ENCODE measurements at places on chromosomes 13 and 19.

DNA sequence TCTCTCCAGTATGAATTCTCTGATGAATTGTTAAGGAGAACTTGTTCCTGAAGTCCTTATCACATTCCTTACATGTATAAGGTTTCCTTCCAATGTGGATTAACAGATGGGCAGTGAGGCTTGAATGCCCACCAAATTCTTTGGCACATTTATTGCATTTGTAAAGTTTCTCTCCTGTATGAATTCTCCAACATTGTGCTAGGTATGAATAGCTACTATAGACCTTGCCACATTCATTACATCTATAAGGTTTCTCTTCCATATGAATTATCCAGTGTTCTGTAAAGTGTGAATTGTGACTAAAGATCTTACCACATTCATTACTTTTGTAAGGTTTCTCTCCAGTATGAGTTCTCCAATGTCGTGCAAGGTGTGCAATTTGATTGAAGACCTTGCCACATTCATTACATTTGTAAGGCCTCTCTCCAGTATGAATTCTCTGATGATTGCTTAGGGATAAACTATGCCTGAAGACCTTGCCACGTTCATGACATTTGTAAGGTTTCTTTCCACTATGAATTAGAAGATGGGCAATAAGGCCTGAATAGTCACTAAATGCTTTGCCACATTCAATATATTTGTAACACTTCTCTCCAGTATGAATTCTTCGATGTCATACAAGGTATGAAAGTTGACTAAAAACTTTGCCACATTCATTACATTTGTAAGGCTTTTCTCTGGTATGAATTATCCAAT, 20.4 kb downstream of the ZNF578 start:
- DNase-seq = no peak

DNA sequence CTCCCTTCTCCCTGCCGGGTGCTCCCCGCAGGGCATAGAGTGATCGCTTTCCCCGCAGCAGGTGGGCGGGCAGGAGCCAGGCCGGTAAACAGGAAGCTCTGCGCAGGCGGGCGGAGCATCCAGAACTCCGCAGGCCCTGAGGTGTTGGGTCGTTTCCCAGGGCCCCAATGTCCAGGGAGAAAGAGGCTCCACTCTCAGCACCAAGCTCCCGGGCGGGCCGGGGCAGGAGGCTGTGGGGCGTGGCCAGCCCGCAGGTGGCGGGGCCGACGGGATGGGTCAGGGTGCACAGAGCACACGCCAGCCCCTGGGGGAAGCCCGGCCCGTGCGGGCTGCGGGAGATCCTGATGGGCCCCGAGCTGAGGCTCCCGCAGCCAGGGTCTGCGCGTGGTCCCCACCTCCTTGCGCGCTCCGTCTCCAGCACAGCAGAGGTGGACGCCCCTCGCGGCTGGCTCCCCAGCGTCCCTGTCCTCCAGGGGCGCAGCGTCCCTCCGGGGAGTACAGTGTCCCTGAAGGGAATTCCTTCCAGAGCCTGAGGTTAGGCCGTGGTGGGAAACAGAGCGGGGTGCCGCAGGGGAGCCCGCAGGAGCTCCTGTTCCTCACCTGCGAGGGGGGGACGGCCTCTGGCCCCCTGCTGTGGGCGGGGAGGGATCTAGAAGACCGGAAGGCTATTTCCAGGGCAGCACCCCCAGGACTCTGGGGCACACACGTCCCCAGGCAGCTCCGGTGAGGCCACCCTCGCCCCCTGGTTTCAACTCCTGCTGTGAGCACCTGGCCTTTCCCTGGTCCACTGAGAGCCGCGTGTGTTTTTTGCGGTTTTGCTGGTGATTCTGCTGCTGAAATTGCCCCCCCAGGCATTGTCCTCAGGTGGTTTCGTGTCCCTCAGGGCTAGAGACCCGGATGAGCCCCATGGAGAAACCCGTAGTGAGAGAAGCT, 12.2 kb downstream of the PIP5K1C start:
- no peak for DNase-seq

DNA sequence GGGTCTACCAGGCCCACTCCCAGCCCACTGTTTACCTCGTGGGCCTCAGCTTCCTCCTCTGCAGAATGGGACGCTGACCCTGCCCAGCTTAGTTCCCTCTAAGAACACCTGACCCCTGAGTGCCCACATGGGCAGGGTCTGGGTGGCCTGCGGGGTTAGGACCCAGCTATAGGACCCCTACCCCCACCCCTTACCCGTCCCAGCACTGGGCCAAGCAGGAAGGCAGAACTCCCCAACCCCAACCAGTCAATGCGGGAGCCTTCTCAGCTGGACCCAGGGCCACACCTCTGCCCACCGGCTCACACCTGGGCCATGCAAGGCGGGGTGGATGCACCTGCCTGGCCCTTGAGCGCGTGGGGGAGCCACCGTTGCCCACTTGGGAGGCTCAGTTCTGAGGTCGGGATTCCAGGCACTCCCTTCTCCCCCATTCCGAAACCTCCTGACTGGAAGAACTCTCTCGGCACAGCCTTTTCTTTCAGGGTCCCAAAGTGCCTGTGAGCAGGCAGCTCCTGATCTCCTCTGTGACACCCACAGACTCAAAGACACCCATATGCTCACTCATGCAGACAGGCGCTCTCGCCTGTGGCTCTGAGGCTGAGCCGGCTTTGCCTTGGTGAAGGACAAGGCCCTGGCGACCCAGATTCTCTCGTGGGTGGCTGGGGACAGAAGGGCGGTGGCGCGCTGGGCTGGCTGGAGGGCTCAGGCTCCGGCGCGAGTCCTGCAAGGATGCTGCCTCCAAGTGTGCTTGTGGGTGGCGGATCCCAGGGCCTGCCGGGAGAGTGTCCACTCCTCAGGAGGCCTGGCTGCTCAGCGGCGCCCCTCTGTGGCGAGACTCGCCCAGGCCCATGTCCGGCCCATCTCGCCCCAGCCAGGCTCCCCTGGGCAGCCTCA, 27.9 kb upstream of the PARP4 start:
- DNase-seq = no peak

DNA sequence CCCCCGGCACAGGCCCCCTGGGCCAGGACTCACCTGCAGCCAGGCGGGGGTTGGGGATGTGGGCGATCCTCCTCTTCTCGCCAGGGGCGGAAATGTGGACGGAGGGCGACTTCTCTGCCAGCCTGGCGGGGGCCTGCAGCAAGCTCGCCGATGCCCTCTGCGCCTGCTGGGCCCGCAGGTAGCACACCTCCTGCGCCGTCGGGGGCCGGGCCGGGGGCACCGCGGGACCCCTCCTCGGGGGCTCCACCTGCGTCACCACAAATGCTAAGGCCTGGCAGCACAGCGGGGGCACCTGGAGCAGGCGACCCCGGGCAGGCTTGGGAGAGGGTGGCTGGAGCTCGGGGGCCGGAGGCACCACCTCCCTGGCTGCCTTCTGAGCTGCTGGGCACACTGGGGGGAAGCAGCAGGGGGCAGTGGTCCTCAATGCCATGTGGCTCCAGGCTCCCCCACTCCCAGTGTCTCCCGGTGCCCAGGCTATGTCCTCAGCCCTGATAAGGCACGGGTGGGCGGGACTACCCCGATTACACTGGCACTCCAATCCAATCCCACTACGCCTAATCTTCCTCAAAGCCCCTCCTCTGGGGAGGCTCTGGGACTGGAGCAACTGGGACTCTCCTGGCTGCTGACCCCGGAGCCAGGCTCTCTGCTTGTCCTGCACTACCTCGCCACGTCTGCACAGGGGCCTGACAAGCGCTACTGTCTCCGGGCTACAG, 11.6 kb upstream of the ATP8B3 start:
- no peak for DNase-seq

- DNase-seq = no peak
Measured at GRCh38 chr19:703651-704446, 4.9 kb upstream of the PALM start.

GRCh38 chr19:2675892-2676291, 26.6 kb downstream of the GNG7 start:
- no peak for DNase-seq

GRCh38 chr19:48113190-48113917, 2.7 kb upstream of the PLA2G4C start:
- DNase-seq = no peak

- DNase-seq = no peak
Measured at GRCh38 chr19:35342430-35342829, 5.3 kb upstream of the FFAR1 start.

DNA sequence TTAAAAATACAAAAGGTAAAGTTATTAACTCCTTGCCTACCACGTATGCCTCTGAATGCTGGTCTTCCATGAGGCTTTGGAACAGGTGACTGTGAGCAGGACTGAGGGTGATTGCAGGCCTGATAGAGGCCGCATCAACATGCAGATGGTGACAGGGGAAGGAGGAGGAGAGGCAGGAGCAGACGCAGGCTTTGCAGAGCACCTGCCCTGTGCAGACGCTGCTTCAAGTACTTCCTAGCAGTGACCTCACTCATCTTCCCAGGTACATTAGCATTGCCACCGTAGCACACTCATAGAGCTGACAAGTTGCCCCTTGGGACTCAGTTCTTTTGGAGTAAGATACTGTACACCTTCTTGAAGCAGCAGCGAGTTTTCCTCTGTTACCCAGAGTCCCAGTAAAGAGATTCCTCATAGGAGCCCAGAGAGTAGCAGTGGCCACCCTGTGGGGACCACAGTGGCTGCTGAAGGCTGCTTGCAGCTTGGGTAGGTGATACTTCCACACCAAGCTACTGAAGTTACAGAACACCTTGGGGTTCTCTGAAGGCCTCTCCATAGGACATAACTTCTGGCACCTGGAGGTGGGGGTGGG, 56.0 kb downstream of the ZNF536 start:
- DNase-seq = no peak

DNA sequence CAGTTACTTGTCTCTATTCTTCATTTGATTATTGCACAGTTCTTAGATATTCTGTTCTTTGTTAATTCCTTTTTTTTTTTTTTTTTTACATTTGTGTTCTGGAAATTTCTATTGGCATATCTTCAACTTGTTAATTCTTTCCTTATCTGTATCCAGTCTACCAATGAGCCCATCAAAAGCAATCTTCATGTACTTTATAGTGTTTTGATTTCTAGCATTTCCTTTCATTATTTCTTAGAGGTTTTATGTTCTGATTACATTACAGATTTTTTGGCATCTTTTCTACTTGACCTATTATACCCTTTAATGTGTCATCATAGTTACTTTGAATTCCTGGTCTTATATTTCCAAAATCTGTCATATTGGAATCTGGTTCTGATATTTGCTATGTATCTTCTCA, 2194.8 kb downstream of the PCDH9 start:
- DNase-seq = no peak

DNA sequence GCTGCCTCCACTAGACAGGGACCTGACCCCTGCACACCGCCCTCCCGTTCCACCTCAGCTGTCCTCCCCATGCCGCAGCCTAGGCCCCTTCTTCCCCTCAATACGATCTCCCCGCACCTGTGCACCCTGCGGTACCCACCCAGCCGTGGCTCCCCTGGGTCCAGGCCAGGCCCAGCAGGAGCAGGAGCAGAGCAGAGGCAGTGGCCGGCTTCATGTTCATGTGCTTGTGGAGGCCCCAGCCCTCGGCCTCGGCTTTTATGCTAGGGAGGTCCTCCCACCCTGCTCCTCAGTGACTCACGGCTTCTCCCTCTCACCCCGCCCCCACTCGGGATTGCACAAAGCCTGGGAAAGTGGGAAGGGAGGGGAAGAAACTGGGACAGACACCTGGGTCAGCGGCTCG, 11.4 kb upstream of the KRTDAP start:
- no peak for DNase-seq

DNA sequence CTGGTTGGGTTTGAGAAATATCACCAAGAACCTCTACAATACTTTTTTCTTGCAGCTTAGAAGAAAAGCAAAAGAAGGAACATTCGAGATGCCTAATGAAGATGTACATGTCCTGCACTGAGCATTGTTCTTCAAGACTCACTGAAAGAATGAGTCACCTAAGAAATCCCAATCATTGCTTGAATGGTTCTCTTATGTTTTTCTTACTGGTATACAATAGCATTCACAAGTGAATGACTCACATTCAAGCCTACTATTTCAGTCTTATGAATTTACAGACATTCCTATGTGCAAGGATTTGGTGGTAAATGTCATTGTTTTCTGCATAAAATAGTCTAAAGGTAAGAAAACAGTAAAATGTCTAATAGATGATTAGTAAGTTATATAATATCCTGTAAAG, 594.6 kb downstream of the PCDH9 start:
- no peak for DNase-seq

DNA sequence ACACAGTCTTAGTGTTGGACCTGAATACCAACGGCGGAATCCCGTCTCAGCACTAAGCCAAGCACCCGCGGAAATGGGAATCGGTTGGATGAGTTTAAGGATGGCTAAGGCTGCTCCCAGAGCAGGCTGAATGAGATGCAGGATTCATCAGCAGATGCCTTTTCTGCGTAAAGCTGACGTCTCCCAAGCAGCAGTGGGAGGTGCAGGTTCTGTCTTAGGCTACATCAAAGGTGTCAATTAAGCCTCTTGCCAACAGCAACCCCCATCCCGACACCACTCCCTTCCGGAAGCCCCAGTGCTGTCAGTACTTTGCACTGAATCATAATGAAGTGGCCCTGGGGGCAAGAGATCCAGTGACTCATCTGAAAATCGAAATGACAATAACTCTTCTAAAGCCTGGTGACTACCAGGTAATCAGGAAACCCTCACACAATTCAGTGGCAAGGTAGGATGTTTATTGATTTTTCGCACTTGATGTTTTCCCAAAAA, 275.6 kb downstream of the DCLK1 start:
- no peak for DNase-seq

GRCh38 chr13:93620181-93620765, 393.7 kb downstream of the GPC6 start:
- DNase-seq = peak; percentile 28

- no peak for DNase-seq
Measured at GRCh38 chr13:113991191-113991669, 17.4 kb upstream of the C13orf46 start.

DNA sequence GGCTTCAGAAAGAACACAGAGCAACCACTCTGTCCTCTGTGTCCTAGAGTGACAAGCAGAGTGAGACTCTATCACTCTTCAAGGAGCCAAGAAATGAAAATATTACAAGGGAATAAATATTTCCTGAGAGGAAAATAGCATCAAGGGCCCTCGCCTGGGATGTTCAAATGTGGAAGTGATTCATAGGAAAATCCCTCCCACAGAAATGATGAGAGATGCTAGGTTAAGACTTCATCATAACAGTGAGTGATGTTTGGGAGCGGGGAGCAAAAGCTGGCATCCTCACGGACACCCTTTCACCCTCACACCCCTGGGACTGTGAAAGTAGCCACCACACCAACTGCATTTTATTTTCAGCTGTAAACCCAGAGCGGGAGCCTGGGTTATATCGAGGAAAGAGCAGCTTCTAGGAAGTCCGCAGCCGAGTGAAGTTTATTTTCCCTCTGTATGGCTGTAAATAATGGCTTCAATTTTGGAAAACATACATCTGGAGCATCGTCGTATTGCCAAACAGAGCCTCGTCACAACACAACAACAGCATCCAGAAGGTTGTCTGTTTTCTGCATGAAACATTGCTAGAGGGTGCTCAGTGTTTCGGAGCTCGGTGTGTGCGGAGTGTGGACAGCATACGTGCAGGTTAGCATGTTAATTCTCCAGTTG, 54.8 kb downstream of the DLEU7 start:
- DNase-seq = no peak

- DNase-seq = no peak
Measured at GRCh38 chr13:100984085-100984705, 309.6 kb upstream of the TMTC4 start.

GRCh38 chr19:39390751-39391437, at the start of the genes MED29 and PAF1:
Gene MED29 (plus strand): TSS chr19:39391378. CDS start chr19:39391423, 45 bp downstream.
Gene PAF1 (minus strand): TSS chr19:39391106. CDS start chr19:39390864, 242 bp downstream.
- peak; percentile 99 for DNase-seq

- DNase-seq = no peak
Measured at GRCh38 chr19:995051-995827, 5.0 kb upstream of the GRIN3B start.

- no peak for DNase-seq
Measured at GRCh38 chr19:17294051-17294891, 9.0 kb downstream of the ABHD8 start.

- no peak for DNase-seq
Measured at GRCh38 chr13:40160618-40161350, 505.3 kb downstream of the COG6 start.

Measured in DMS 273 treated with DMSO at 0.1 percent for 48 hours (cell line).